PC-3 (cell line): ENCODE measurements at places on chromosomes 2 and 18. TPM values are rescaled to one million over a fixed set of nuclear protein-coding genes. Genes with fewer than 3 reads are reported as not detected.

Gene RAPGEF4
- total RNA-seq, result 0.87 and 2.1 TPM in 2 replicates

Gene TNFRSF11A
- 25.9 and 26.5 TPM in 2 replicates for total RNA-seq

Gene CRACDL
- total RNA-seq, result 0.40 TPM in 1 of 2 replicates, not detected in the other

Gene CXCR4
- 2.1 TPM in 1 of 2 replicates, not detected in the other for total RNA-seq

GRCh38 chr18:60277855-60278480 is 94.6 kb downstream of the MC4R start:
- DNase-seq, result peak; percentile 97
